ENCODE measurements at places on chromosomes 4 and X.

GRCh38 chr4:169398316-169398715 lies 127.6 kb upstream of the SH3RF1 start:
- no peak for DNase-seq

GRCh38 chr4:3781193-3781886 lies 15.2 kb downstream of the ADRA2C start:
- DNase-seq: no peak

GRCh38 chr4:94814237-94814636 lies 56.5 kb downstream of the BMPR1B start:
- no peak for DNase-seq

- no peak for DNase-seq
Observed at GRCh38 chr4:987624-988513, 1.0 kb downstream of the IDUA start.

DNA sequence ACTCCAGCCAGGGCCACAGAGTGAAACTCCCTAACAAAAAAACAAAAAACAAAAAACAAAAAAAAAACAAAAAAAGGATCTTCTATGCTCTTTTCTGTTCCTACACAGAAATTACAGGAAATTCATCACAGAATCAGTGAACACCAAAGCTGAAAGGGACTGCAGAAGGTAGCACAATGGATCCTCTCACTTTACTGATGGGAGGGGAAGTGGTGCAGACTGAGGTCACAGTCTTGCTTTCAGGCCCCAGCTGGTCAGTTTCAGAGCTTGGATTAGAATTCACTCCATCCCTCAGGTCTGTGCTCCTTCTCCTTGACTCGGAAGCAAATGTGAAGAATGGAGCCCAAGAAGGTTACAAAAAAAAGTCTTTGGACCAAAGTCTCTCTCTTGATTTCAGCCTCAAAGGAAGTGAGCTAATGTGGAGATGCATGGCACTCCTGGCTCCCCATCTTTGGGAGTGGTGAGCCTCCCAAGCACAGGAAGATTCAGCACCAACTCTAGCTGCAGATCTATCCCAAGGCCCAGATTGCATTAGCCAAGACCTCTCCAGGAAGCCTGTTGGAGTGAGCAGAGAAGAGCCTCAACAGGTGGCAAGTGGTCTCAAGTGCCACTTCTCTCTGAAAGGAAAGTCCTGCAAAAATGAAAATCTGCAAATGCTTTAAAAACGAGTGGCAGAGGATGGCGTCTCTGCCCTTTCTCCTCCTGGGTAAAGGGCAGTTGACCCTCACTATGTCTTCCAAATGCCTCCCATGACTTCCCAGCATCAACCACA lies 176.0 kb downstream of the MAML3 start:
- no peak for DNase-seq

DNA sequence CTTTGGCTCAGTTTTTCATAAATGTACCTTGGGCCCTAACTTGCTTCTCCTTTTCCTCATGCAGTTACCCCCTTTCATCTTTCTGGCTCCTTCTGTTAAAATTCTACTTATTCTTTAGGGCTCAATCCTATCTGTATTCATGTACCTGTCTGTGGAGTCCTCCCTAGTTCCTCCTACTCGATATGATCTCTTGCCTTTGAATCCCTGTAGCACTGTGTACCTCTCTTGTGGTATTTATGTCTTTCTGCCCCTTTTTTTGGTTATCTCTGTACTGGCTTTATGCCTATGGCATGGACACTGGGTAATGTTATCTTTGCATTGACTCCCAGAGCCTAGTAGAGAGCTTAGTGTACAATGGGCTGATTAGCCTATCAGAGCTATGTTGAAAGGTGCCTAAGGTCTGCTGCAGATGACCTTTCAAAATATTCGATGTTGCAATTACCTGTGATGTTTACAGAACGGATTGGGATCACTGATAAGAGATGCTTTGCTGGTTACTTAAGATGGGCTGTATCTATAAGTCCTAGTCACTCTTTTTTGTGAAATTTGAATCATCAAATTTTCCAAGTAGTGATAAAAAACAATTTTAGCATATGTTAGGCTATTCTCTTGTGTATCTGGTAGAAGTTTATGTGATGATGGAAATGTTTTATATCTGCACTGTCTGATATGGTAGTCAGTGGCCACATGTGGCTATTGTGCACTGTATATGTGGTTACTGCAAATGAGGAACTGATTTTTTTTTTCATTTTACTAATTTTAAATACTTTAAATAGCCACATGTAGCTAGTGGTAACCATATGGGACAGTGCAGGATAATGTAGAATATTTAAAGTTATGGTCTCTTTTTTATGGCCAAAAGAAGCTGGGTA lies 33.5 kb downstream of the TMEM164 start:
- DNase-seq: no peak

DNA sequence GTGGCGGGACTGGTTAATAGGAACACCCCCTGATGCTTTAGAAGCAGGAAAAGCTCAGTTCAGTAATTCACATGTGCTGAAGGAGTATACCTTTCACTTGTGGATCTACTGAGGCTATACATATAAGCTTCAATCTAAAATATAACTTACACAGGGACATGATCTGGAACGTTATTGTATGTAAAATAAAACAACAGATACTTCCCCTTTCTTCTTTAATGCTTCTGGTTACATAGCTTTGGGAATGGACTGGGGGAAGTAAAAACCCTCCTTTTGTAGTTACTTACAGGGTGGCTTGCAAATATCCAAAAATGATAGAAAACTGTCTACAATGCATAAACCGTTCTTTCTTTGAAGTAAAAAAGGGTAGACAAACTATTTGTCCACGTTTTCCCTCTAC lies 1.9 kb downstream of the FGG start:
- DNase-seq: no peak

GRCh38 chr4:109294006-109294405 lies 8.5 kb downstream of the COL25A1 start:
- no peak for DNase-seq

DNA sequence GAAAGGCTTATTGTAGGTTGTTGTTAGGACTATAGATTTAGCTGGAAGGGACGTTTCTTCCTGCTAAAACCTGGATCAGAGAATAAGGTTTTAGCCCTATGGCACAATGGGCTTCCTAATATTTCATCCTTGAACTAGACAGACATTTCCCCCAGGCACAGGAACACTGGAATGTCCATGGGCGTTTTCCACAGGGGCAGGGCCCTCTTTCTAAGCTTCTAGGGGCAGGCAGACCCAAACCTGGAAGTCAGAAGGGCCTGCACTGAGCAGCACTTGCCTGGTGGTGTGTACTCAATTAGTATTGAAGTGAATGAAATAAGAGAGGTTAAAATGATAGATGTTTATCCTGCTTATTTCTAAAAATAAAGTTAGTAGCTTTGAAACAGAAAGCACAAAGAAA lies 41.1 kb downstream of the CASP6 start:
- DNase-seq: no peak

DNA sequence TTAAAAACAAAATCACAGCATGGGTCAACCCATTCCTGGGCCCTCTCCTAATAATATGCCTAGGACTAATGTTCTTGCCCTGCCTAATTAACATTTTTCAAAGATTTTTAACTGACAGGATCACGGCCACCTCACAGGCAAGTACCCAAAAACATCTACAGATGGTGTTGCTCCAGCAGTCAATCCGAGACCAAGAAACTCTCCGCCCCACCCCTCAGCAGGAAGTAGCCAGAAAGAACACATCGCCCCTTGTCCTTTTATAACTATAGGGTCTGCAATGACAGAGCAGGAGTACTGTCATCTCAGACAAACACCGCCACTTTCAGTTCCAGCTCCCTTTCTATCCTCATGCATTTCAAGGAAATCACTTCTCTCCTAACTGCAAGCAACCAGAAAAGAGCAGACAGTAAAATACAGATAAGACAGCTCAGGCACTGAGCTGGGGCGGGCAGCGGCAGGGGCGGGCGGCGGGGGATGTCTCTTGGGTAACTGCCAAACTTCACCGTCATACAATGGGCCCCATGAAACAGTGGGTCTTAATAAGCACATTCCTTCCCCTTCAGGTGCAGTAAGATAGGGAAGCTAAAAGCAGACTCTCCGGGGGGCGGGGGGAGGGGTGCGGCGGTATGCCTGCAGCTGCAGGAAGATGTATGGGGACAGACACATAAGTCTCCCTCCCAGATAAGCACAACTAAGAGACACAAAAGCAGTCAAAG lies 67.4 kb downstream of the ZNF182 start:
- DNase-seq: no peak

DNA sequence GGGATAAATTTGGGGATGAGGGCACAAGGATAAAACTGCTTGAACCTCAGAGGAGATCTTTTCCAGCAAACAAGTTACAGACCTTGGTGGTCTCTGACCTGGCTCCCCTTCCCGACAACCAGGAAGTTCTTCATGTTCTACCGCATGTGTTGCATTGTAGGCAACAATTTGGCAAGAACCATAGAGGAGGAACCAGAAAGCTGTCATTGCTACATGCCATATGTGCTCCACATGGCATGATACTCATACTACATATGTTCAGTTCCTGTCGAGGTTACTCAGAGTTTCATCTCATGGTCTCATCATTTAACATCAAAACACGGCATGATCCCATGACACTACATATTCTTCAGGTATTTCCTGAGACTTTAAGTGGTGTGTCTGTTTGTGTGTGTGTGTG lies 235.9 kb downstream of the OR13H1 start:
- no peak for DNase-seq

DNA sequence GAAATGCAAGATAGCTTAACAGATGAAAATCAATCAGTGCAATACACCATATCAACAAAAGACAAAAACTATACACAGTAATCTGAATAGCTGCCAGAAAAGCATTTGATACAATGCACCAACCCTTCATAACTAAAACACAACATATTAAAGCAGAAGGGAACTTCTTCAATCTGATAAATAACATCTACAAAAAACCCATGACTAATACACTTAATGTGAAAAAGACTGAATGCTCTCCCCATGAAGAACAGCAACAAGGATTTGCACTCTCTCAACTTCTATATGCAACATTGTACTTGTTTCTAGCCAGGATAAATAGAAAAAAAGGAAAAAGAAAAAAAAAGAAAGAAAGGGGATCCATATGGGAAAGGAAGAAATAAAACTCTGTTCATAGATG lies 139.7 kb downstream of the RBM47 start:
- no peak for DNase-seq

- DNase-seq: no peak
Observed at GRCh38 chr4:101356928-101357327, 9.6 kb upstream of the PPP3CA start.

- peak; percentile 4 for DNase-seq
Observed at GRCh38 chrX:139559383-139560042, 29.0 kb downstream of the F9 start.

Measured in NCI-H748 treated with DMSO at 0.1 percent for 48 hours (cell line).